AG08395 (cell line): ENCODE measurements at places on chromosomes 6 and 20.

GRCh38 chr20:62999580-62999979 is 7.2 kb downstream of the BHLHE23 start:
- DNase-seq, result no peak

GRCh38 chr20:52246366-52246765 is 54.8 kb upstream of the ZFP64 start:
- no peak for DNase-seq

GRCh38 chr6:46993846-46994245 is 48.3 kb downstream of the ADGRF1 start:
- DNase-seq, result peak; percentile 89

DNA sequence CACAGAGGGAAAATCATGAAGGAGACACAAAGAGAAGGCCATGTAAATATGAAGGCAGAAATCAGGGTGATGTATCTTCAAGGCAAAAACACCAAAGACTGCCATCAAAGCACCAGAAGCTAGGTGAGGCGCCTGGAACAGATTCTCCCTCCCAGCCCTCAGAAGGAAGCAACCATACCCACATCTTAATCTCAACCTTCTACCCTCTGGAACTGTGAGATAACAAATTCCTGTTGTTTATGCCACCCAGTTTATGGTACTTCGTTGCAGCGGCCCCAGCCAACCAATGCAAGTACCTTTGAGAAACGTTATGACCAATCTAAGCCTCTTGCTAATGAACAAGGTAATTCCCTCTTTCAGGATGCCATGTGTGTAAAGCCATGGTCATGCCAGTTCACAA is 66.2 kb upstream of the STXBP5 start:
- DNase-seq, result no peak

GRCh38 chr6:166036316-166037095 is 131.1 kb downstream of the TBXT start:
- no peak for DNase-seq

- peak; percentile 68 for DNase-seq
These were observed 41.5 kb upstream of the ADGRF1 start for GRCh38 chr6:47083586-47084047.

GRCh38 chr6:150322466-150322871 is 46.3 kb upstream of the IYD start:
- DNase-seq, result no peak

DNA sequence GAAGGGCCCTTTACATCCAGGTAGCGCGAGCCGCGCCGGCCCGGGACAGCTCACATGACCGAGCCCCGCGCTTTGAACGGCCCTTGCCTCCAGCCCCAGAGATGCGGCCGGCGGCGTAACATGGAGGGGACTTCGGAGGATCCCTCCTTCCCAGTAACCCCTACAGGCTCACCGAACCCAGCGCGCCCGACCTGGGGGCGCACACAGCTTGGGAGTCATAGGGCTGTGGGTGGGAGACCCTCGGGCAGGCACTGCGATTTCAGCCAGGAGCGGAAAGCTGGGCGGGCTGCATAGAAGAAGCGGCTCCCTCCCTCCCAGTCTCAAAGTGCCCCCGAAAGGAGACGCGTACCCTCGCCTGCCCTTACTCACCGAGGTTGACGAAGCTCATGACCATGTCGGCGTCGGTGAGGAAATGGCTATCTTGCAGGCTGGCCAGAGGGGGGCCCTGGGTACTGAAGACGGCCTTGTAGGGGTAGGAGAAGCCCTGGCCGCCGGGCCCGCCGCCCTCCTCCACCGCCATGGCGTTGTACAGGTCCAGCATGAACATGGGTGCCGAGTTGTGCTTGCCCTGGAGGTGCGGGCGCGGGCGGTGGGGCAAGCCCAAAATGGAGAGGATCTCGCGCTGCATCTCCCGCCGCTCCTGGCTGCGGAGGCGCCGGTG is 975 bp downstream of the BMP7 start:
- no peak for DNase-seq

DNA sequence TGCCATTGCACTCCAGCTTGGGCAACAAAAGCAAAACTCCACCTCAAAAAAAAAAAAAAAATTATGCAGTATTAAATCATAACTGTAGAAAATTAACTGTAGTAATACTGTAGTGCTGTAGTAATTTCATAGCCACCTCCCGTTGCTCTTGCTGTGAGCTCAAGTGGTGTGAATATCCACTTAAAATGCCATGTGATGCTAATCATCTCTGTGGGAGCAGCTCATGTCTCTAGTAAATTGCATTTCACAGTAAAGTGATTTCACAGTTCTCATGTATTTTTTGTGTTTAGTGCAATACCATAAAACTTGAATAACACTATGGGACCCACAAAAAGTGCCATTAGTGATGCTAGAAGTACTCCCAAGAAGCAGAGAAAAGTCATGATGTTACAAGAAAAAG is 14.4 kb upstream of the FAM217A start:
- DNase-seq, result no peak

GRCh38 chr20:10788877-10789276 is 115.1 kb upstream of the JAG1 start:
- DNase-seq, result no peak

DNA sequence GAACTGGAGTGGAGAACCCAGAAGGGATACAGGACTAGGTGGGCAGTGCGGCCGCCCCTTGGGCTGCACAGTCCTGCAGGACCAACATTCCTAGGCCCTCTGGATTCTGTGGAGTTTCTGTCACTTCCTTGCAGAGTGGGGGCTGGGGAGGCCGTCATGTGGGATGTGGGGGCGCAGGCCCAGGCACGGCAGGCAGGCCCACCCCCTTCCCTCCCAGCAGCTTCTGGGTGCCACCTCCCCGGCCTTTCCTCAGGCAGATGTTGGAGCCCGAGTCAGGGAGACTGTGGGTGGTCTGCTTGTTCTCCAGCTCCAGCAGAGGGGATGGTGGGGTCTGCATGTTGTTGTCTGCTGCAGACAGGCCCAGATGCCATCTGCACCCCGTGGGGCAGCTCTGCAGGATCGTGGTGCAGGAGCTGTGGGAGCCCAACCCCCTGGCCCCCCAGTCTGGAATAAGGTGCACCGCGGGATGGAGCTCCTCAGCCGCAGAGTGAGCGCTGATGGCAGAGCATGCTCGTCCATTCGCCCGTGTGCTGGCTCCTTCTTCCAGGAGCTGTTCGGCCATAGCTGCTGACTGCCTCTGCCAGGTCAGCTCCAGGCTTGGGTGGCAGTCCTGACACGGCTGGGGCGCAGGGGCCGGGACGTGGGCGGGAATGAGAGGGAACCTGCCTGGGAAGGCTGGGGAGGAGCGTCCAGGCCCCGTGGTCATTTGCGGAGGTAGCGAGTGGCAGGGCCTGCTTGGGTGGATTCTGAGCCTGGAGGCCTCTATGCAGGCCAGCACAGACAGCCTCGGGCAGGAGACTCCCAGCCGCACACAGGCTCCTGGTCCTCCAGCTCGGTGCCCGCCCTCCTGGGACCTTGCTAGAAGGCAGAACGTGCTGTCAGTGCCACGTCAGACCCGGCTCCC is 18.1 kb downstream of the SLC17A9 start:
- peak; percentile 31 for DNase-seq

DNA sequence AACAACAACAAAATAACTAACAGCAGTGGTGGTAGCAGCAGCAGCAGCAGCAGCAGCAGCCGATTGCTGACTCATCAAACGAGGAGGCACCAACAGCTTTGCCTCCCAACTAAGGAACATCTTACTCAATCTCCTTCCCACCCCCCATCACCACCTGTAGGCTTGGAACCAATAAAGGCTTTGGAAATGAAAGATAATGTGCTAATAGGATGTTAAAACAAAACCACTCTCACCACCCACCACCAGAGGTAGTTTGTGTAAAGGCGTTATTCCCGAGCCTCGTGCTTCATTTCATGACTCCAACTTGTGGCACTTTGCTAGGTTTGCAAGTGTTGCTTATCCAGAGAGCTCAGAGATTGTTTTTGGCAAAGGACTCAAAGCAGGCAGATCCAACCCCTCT is 346.5 kb downstream of the CD83 start:
- peak; percentile 15 for DNase-seq

- DNase-seq, result no peak
These were observed 21.1 kb downstream of the FBXO9 start for GRCh38 chr6:53086302-53086701.

DNA sequence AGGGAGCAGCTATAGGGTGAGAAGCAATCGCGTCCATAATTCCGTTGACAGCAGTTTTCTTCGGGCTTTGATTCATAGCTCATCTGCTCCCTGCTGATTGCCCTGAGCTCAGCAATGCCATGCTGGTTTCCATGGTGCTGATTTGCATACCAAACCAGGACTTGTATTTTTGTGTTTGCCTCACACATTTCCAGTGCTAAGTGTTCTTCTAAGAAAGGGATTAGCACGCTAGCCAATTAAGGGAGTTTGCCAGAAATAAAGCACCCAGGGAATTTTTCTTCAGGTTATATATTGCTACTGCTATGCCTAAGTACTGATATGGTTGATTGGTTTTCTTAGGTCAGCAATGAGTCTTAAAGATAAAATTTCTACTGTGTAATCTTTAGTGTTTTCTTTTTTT is 177.6 kb downstream of the PLCB1 start:
- DNase-seq, result peak; percentile 28

GRCh38 chr6:35620706-35621105 is 68.0 kb downstream of the FKBP5 start:
- DNase-seq, result no peak

GRCh38 chr6:137230956-137231555 is 11.9 kb upstream of the IFNGR1 start:
- no peak for DNase-seq
